Left lung (tissue), 14 donors: ENCODE measurements at places on chromosomes 4 and X. TPM values are rescaled to one million over a fixed set of nuclear protein-coding genes. Genes with fewer than 3 reads are reported as not detected.

The P2RY8 gene
- 6.9 TPM for total RNA-seq

The VEGFC gene
- 11.9 TPM for total RNA-seq

- peaks cover 100% of the 10 kb centered on the region for H3K36me3 ChIP-seq
- H3K4me3 ChIP-seq = no peak overlapping the region
- H3K4me1 ChIP-seq = no peaks in the 10 kb centered on the region
- H3K27ac ChIP-seq = no peak overlapping the region
- DNase-seq = no peak
Measured at GRCh38 chrX:153956044-153956907, 11.8 kb upstream of the RENBP start.

- H3K4me1 ChIP-seq = no peaks in the 10 kb centered on the region
- no peaks in the 10 kb centered on the region for H3K27me3 ChIP-seq
- DNase-seq = no peak
- no peaks in the 10 kb centered on the region for H3K36me3 ChIP-seq
- no peak overlapping the region for H3K27ac ChIP-seq
Measured at GRCh38 chr4:97003715-97004114, 1139.6 kb downstream of the STPG2 start.

GRCh38 chr4:147247579-147247978 is 233.3 kb upstream of the EDNRA start:
- no peaks in the 10 kb centered on the region for H3K36me3 ChIP-seq
- DNase-seq = no peak
- no peaks in the 10 kb centered on the region for H3K27me3 ChIP-seq
- H3K27ac ChIP-seq = no peak overlapping the region
- H3K4me3 ChIP-seq = no peak overlapping the region

DNA sequence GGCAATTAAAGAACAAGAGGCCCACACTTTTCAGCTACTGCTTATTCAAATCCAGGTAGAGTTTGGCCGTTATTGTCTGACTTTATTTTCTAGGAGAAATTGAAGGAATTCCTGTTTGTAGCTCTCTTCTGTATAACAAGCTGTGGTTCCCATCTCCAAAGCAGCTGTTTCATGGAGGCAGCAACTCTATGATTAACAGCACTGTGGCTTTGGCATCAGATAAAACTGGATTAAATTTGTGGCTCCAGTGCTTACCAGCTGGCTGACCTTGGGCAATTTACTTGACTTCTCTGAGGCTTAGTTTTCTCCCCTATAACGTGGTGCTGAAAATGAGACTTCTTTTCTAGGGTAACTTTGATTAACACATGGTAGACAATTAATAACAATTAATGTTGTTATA is 28.1 kb downstream of the SLC30A9 start:
- DNase-seq = no peak
- no peaks in the 10 kb centered on the region for H3K4me1 ChIP-seq
- peaks cover 29% of the 10 kb centered on the region for H3K36me3 ChIP-seq
- H3K27ac ChIP-seq = no peak overlapping the region
- no peak overlapping the region for H3K4me3 ChIP-seq

DNA sequence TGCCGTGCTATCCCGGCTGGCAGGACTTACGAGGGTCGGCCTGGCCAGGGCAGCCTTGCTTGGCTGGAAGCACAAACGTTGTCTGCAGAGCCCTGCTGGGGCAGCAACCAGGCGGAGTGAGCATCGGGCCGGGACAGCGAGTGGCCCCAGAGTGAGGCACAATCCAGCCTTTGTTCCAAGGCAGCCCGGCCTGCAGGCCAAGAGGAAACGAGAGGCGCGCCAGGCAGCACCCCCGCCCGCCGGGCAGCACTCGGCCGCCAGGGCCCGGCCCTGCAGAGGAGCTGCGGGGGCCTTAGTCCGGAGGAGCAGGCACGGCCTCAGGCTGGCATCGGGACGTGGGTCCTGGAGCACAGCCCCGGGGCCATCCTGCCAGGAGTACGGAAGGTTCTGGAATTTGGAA is 24.1 kb downstream of the FGFRL1 start:
- H3K36me3 ChIP-seq = no peaks in the 10 kb centered on the region
- no peak overlapping the region for H3K4me3 ChIP-seq
- peaks cover 81% of the 10 kb centered on the region for H3K27me3 ChIP-seq
- peaks cover 6% of the 10 kb centered on the region for H3K4me1 ChIP-seq
- no peak overlapping the region for H3K27ac ChIP-seq

DNA sequence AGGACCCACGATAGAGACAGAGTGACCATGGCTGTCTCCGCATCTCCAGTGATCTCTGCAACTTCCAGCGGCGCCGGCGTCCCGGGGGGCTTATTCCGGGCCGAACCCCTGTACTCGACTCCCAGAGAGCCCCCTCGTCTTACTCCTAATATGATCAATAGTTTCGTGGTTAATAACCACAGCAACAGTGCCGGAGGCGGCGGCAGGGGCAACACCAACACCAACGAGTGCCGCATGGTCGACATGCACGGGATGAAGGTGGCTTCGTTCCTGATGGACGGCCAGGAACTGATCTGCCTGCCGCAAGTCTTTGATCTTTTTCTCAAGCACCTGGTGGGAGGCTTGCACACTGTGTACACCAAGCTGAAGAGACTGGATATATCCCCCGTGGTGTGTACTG is 343 bp downstream of the DACH2 start:
- H3K27me3 ChIP-seq = peaks cover 53% of the 10 kb centered on the region
- H3K27ac ChIP-seq = no peak overlapping the region
- H3K4me1 ChIP-seq = no peaks in the 10 kb centered on the region
- no peak for DNase-seq
- H3K36me3 ChIP-seq = no peaks in the 10 kb centered on the region
- H3K4me3 ChIP-seq = peak overlapping the region; percentile 36

DNA sequence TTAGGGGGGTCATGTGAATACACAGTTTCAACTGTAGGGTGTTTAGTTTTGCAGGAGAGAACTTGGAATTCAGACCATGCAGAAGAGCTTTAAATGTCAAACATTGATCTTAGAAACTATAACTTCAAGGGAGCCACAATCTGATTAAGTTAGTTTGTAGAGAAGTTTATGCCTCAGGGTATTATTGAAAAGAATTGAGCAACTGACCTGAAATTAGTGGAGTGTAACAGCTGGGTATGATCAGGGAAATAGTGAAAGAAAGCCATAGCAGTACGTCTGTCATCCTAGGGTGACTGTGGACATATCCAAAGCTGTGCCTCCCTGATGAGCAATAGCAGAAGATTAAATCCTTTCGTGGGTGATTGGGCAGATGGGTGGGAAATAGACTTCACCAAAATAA is 63.8 kb downstream of the FAM47B start:
- DNase-seq = no peak
- no peak overlapping the region for H3K27ac ChIP-seq
- H3K36me3 ChIP-seq = no peaks in the 10 kb centered on the region

- no peak overlapping the region for H3K27ac ChIP-seq
- no peaks in the 10 kb centered on the region for H3K4me1 ChIP-seq
- no peak overlapping the region for H3K4me3 ChIP-seq
- no peak for DNase-seq
- H3K27me3 ChIP-seq = no peaks in the 10 kb centered on the region
Measured at GRCh38 chrX:31487951-31488350, 416.1 kb upstream of the FTHL17 start.

DNA sequence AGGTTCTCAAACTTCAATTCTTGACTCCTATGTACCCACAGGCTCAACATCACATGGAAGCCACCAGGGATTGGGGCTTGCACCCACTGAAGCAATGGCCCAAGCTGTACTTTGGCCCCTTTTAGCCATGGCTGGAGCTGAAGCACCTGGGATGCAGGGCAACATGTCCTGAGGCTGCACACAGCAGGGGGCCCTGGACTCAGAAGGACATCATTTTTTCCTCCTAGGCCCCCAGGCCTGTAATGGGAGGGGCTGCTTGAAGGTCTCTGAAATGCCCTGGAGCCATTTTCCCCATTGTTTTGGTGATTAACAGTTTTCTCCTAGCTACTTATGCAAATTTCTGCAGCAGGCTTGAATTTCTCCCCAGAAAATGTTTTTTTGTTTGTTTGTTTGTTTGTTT is 465.1 kb upstream of the PCDH10 start:
- no peaks in the 10 kb centered on the region for H3K27me3 ChIP-seq
- H3K27ac ChIP-seq = no peak overlapping the region
- no peaks in the 10 kb centered on the region for H3K4me1 ChIP-seq
- H3K4me3 ChIP-seq = no peak overlapping the region
- no peaks in the 10 kb centered on the region for H3K36me3 ChIP-seq
